Activated T-helper 17 cell treated with anti-CD3 and anti-CD28 coated beads, Interleukin-2, amount 50 U/mL, for 72 hours (primary cell): ENCODE measurements at places on chromosomes 7 and 10. TPM values are rescaled to one million over a fixed set of nuclear protein-coding genes. Genes with fewer than 3 reads are reported as not detected.

DNA sequence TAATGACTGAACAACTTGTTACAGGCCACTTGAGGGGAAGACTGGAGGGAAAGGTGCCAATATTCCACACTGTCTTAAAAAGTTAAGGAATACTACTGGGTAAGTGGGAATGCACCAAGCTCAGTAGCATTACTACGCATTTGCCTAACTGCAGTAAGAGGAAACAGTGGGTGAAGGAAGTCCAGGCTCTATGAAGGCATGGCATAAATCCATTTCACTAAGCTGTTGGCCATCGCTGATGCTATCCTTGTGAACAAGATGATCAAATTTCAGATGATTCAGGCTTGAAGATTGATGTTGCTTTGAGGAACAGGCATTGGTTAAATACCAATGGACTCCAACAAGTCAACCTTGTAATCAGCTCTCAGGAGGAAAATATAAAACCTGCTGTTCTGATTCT is 44.2 kb upstream of the TES start:
- no peaks in the 10 kb centered on the region for H3K4me1 ChIP-seq
- peaks cover 30% of the 10 kb centered on the region for H3K27me3 ChIP-seq
- no peak overlapping the region for H3K4me3 ChIP-seq
- no peak for ATAC-seq
- H3K27ac ChIP-seq: no peak overlapping the region
- H3K36me3 ChIP-seq: no peaks in the 10 kb centered on the region

DNA sequence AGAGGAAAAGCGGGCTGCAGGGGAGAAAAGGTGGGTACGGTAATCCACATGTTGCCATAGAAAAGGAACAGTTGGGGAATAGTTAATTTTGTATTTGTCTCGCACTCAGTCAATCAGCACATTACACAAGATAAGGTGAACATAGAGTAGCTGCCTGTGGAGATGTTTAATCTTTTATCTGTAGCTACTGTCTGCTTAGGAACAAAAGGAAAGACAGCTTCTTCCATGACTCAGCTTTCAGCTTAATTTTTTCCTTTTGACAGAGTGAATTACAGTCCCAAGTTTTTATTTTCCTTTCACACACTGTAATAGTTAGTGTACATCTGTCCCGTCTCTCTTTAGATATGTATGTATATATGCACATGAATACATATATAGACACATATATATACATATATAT is 39.3 kb upstream of the PODXL start:
- H3K4me1 ChIP-seq: no peaks in the 10 kb centered on the region
- H3K27ac ChIP-seq: no peak overlapping the region
- no peak for ATAC-seq

DNA sequence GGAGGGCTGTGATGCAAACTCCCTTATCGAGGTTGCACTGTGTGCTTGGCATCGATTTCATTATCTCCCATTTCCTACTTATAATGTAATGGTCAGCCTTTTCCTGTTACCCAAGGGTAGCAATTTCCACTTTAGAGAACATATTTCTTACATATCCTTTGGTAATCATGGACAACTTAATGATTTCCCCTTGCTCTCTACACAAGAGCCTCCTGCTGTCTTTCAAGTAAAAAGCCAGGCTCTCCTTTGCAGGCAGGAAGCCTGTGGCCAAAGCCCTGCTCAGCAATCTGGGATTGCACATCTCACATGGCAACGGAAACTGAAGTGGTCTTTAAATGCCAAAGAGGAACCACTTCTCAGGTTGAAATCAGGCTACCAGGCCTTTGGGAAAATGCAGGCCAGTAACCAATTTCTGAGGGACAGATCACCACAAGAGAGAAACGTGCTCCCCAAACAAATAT is 86.7 kb upstream of the IKZF1 start:
- ATAC-seq: no peak
- H3K27me3 ChIP-seq: no peaks in the 10 kb centered on the region
- H3K36me3 ChIP-seq: no peaks in the 10 kb centered on the region
- H3K27ac ChIP-seq: no peak overlapping the region
- H3K4me3 ChIP-seq: no peak overlapping the region

The AUTS2 gene
- 20.1 TPM for total RNA-seq

The VENTX gene
- 0.21 TPM for total RNA-seq

The HILPDA gene
- 1,213 TPM for total RNA-seq
